ENCODE measurements at places on chromosomes 12 and 14. TPM values are rescaled to one million over a fixed set of nuclear protein-coding genes. Genes with fewer than 3 reads are reported as not detected.

SPX gene
- 1.3 TPM for total RNA-seq

INHBC gene
- total RNA-seq = not detected

CATSPERB gene
- total RNA-seq = not detected

DDN gene
- not detected for total RNA-seq

TAS2R30 gene
- 0.98 TPM for total RNA-seq

PLEKHH1 gene
- 2.6 TPM for total RNA-seq

ZFHX2 gene
- not detected for total RNA-seq

NRDE2 gene
- total RNA-seq = 5.2 TPM

ITGB7 gene
- 1.1 TPM for total RNA-seq

FAM90A1 gene
- not detected for total RNA-seq

MCRS1 gene
- total RNA-seq = 73.7 TPM

NGB gene
- not detected for total RNA-seq

NRIP2 gene
- total RNA-seq = not detected

STYK1 gene
- 0.84 TPM for total RNA-seq

IL26 gene
- total RNA-seq = not detected

CLEC12A gene
- total RNA-seq = not detected

KCNH3 gene
- 0.24 TPM for total RNA-seq

GLIPR1L1 gene
- not detected for total RNA-seq

SERPINA3 gene
- 0.96 TPM for total RNA-seq

STAC3 gene
- 0.84 TPM for total RNA-seq

PTGES3 gene
- total RNA-seq = 184 TPM

TBC1D30 gene
- 0.20 TPM for total RNA-seq

DNAJC22 gene
- 10.4 TPM for total RNA-seq

HNRNPC gene
- total RNA-seq = 559 TPM

PCED1B gene
- 4.2 TPM for total RNA-seq

STRAP gene
- total RNA-seq = 92.0 TPM

POLE2 gene
- total RNA-seq = 56.2 TPM

RNF31 gene
- 37.8 TPM for total RNA-seq
